ENCODE measurements at places on chromosomes 5 and 9.
A peak's percentile ranks its signal among the peaks of the same experiment; 100 is the strongest.

DNA sequence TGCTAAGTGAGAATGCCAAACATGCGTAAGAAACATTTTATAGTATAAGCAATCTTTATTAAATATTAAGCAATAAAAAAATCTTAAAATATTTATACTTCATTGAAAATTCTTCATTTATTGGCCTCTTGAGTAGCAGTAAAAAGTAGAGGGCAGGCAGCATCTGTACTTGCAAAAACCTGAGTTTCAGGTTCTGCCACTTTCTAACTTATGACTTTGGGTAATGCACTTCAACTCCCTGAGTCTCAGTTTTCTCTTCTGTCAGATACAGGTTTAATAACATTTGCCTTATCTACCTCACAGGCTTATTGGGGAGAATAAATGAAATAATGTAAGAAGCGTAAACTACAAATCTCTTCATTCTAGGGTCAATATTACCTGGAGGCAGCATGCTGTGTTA is 19.8 kb upstream of the MCTP1 start:
- H3K27me3 ChIP-seq = no peaks in the 10 kb centered on the region
- H3K36me3 ChIP-seq = no peaks in the 10 kb centered on the region
- no peaks in the 10 kb centered on the region for H3K4me1 ChIP-seq
- no peak for DNase-seq
- H3K27ac ChIP-seq = no peak overlapping the region
- no peak overlapping the region for H3K4me3 ChIP-seq

DNA sequence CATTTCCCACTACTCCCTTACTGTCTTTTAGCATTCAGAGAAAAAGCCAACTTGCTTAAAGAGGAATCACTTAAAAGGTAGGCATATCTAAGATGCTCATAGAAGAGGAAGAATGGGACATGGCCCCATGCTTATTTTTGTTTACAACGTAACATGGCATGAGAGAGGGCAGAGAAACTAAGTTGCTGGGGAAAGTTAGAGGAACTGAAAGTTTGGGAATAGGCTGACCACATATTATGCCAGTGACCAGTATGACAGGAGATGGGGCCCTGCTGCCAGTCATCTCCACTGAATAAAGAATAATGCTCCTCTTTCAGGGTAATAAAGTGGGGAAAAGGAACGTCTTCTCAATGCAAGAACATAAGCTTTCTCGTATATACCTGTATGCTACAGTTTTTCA is 1.9 kb downstream of the PLPP6 start:
- peaks cover 10% of the 10 kb centered on the region for H3K4me1 ChIP-seq
- DNase-seq = no peak
- no peaks in the 10 kb centered on the region for H3K27me3 ChIP-seq
- H3K27ac ChIP-seq = no peak overlapping the region
- peak overlapping the region; percentile 82 for H3K4me3 ChIP-seq

DNA sequence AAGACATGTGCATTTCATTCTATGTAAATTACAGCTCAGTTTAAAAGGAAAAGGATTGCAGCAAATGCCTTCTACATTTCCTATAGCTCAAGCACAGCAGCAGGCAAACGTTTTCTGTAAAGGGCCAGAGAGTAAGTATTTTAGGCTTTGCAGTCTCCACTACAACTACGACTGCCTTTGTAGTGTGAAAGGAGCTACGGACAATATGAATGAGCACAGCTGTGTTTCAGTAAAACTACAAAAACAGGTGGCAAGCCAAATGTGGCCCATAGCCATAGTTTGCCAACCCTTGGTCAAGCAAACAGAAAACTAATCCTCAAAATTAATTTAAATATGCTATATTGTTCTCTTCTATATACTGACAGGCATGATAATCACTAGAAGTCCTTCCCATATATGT is 7.2 kb downstream of the PTBP3 start:
- no peak overlapping the region for H3K4me3 ChIP-seq
- no peaks in the 10 kb centered on the region for H3K27me3 ChIP-seq
- peak overlapping the region; percentile 61 for H3K27ac ChIP-seq
- peaks cover 14% of the 10 kb centered on the region for H3K36me3 ChIP-seq
- no peak for DNase-seq

- DNase-seq = peak; percentile 62
- no peaks in the 10 kb centered on the region for H3K27me3 ChIP-seq
- H3K4me1 ChIP-seq = peaks cover 6% of the 10 kb centered on the region
Measured at GRCh38 chr5:11182441-11183080, 421.5 kb upstream of the DAP start.

GRCh38 chr5:54766748-54767147 is 218.6 kb downstream of the ESM1 start:
- no peak for DNase-seq
- no peaks in the 10 kb centered on the region for H3K36me3 ChIP-seq
- peaks cover 10% of the 10 kb centered on the region for H3K4me1 ChIP-seq
- H3K27ac ChIP-seq = no peak overlapping the region
- no peaks in the 10 kb centered on the region for H3K27me3 ChIP-seq
